Kidney (tissue), 22 donors: ENCODE measurements at places on chromosomes 16 and 17. TPM values are rescaled to one million over a fixed set of nuclear protein-coding genes. Genes with fewer than 3 reads are reported as not detected.

GRCh38 chr17:34437188-34437587 is 74.2 kb upstream of the CCL1 start:
- no peak for DNase-seq
- H3K4me3 ChIP-seq = no peak overlapping the region
- H3K36me3 ChIP-seq = no peaks in the 10 kb centered on the region
- no peak overlapping the region for H3K27ac ChIP-seq

GRCh38 chr17:34822007-34822739 is 139.1 kb downstream of the CCT6B start:
- H3K36me3 ChIP-seq = no peaks in the 10 kb centered on the region
- no peak overlapping the region for H3K4me3 ChIP-seq
- H3K4me1 ChIP-seq = no peaks in the 10 kb centered on the region
- DNase-seq = no peak

DNA sequence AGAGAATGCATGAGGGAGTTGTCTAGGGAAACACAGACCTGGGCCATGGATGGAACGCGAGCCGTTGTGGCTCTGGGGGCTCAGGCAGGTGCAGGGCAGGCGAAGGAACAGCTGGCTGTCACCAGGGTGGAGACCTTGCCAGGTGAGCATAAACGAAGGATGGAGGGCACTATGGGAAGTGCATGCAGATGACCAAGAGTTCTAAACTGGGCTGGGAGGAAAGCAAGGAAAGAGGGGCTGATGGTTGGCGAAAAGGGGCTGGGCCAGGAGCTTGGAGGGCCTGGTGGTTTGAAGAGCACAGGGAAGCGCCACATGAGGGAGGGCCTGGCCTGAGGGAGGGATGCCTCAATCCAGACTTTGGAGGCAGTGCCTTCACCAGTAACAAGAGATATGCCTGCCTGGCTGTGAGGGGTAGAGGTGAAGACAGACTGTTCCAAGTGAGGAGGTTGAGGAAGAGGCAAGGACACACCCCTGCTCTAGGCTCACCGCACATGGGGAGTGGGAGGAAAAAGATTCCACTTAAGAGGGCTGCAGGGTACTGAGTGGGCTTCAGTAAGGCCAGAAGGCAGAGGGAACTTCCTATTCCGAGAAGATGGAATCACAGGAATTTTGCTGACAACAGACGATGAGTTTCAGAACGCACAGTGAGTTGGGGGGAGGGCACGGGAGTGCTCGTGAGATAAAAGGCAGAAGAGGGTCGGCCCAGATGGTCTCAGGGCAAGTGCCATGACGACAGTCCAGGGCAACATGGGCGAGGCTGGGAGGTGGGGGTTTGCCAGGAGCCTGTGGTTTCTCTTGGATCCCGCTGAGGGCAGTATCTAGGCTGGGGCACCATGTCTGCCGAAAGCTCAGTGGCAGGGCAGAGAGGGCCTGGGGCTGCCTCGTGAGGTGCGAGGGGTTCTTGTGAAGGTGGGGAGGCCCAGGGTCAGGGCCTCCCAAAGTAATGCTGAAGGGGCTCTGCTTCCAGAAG is 20.6 kb downstream of the B9D1 start:
- DNase-seq = no peak
- H3K4me1 ChIP-seq = peaks cover 16% of the 10 kb centered on the region
- H3K27me3 ChIP-seq = no peaks in the 10 kb centered on the region
- H3K4me3 ChIP-seq = no peak overlapping the region
- no peaks in the 10 kb centered on the region for H3K36me3 ChIP-seq

SYNGR3 gene
- polyA plus RNA-seq = 4.6 TPM

DNA sequence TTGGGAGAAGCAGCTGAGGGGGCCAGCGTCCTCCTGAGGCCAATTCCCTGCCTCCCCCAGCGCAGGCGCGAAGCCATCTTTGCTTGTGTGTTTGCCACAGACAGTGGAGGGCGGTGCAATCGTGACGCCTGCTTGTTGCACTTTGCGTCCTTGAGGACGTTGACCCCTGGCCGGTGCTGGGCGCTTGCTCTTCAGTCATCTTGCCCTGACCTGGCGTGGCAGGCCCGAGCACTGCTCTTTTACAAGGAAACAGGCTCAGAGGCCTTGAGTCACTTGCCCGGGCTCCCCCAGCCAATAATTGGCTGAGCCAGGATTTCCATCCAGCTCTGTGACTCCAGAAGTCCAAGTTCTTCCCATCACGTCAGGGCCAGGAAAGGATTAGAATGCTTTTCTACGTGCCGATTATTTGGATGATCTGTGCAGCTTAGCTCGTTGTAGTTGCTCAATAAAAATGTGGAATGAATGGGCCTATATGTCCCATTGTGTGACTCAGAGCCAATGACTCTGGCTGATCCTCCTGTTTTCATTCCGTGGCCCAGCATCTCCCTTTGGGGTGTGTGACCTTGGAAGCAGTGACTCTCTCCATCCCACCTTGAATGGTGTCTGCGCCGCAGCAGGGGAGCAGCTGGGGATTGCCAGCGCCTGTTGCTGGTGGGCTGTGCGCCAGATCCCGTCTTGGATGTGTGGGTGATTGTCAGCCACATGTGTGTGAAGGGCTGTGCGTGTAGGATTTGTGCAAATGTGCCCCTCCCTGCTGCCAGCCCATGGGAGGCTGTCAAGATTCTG is 214.1 kb downstream of the SEC14L1 start:
- no peaks in the 10 kb centered on the region for H3K36me3 ChIP-seq
- H3K4me3 ChIP-seq = no peak overlapping the region
- H3K27me3 ChIP-seq = no peaks in the 10 kb centered on the region
- H3K27ac ChIP-seq = peak overlapping the region; percentile 42
- DNase-seq = peak; percentile 47

CCL16 gene
- polyA plus RNA-seq = not detected

LAT gene
- 8.3 TPM for polyA plus RNA-seq

DNA sequence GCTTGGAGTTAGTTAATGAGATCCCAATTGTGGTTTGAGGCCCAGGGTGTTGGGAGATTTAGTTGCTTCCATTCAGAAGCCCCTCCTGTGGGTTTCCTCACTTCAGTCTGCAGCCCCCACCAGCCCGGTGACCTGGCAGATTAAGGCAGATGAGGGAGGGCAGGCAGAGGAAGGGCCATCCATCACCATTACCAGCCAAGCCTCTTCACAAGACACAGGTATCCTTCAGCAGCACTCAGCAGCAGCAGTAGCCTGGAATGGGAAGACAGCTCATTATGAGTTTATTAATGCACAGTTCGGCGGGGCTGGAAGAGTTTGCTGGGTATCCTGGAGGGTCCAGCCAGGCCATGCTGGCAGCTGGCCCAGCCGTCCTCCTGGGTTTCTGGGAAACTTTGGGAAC is 90.0 kb upstream of the GPRC5B start:
- no peak overlapping the region for H3K27ac ChIP-seq
- no peak overlapping the region for H3K4me3 ChIP-seq
- no peak for DNase-seq
- H3K4me1 ChIP-seq = no peaks in the 10 kb centered on the region

GRCh38 chr17:4566785-4567184 is 6.4 kb upstream of the GGT6 start:
- H3K4me1 ChIP-seq = peaks cover 2% of the 10 kb centered on the region
- DNase-seq = peak; percentile 84
- no peak overlapping the region for H3K4me3 ChIP-seq
- no peaks in the 10 kb centered on the region for H3K27me3 ChIP-seq
- no peaks in the 10 kb centered on the region for H3K36me3 ChIP-seq
- H3K27ac ChIP-seq = no peak overlapping the region

DNA sequence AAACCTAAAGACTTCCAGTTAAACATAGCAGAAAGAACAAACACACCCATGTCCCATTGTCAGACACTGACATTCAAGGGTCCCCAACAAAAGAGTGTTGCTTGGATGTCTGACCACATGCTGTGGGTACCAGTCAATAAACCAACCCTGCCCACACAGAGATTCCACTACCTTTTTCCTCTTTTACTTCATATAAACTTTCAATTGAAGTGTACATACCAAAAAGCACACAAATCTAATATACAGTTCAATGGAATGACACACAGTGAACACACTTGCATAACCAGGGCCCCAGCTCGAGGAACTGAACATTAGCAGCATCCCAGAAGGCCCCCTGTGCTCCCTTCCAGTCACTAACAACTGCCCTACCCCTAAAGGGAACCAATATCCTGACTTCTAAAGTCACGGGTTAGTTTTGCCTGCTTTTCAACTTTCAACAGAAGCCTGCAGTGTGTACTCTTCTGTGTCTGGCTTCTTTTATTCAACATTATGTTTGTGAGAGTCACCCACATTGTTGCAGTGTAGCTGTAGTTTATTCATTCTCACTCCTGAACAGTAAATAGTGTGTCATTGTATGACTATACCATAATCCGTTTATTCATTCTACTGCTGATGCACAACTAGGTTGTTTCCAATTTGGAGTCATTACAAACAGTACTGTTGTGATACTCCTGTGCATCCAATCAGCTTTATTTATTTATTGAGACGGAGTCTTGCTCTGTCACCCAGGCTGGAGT is 18.0 kb downstream of the CFDP1 start:
- DNase-seq = no peak
- peaks cover 6% of the 10 kb centered on the region for H3K4me1 ChIP-seq
- H3K36me3 ChIP-seq = peaks cover 7% of the 10 kb centered on the region
- no peak overlapping the region for H3K27ac ChIP-seq
- H3K4me3 ChIP-seq = no peak overlapping the region

DNA sequence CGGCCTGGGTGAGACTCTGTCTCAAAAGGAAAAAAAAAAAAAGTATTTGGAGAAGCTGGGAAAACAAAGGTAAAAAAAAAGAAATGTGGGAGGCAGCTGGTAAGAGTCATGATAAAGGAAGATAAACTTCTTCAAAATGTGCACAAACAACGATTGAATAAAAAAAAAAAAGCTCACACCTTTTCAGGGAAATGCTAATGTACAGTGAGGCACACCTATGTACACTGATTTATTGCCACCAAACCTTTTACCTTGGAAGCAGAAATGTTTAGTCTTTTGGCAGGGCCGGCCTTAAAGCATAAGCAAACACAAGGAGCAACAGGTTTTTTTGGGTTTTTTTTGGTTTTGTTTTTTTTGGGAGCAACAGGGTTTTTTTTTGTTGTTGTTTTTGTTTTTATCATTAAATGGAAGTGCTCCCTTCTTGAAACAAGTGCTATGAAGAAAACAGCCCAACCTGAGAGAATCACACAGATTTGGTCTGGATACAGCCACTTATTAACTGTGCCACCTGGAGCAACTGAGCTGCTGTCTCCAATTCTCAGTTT is 29.8 kb upstream of the KCNJ2 start:
- no peaks in the 10 kb centered on the region for H3K27me3 ChIP-seq
- H3K36me3 ChIP-seq = no peaks in the 10 kb centered on the region
- no peak for DNase-seq
- H3K27ac ChIP-seq = no peak overlapping the region
- H3K4me1 ChIP-seq = peaks cover 11% of the 10 kb centered on the region

DNA sequence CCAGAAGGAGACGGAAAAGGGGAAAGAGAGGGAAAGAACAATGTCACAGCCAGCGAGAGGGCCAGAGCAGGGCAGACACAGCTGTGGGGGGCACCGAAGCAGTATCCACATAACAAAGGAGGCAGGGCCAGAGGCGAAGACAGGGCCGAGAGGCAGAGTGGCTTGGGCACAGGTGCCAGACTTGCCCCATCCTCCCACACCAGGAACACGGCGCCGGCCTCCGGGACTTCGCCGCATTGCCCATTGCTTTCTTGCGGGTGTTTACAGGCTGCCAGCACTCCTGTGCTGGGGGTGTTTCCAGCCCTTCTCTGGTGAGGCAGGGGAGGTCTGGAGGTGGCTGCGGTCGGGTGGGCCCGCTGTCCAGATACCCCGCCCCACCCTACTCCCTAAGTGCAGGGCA is 78.0 kb downstream of the ENGASE start:
- H3K27me3 ChIP-seq = no peaks in the 10 kb centered on the region
- no peak overlapping the region for H3K4me3 ChIP-seq
- H3K27ac ChIP-seq = no peak overlapping the region
- no peak for DNase-seq
- no peaks in the 10 kb centered on the region for H3K36me3 ChIP-seq

DNA sequence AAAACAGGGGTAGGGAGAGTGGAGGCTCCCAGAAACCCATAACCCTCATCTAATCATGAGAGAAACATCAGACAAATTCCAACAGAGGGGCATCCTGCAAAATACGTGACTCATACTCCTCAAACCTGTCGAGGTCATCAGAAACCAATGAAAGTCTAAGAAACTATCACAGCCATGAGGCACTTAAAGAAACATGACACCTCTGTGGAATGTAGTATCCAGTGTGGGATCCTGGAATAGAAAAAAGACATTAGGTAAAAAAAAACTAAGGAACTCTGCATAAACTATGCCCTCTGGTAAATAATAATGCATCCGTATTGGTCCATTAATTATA is 16.4 kb downstream of the CDH5 start:
- DNase-seq = no peak
- H3K36me3 ChIP-seq = no peaks in the 10 kb centered on the region

- H3K27me3 ChIP-seq = no peaks in the 10 kb centered on the region
- H3K4me3 ChIP-seq = no peak overlapping the region
Measured at GRCh38 chr16:84584678-84585077, 33.2 kb downstream of the COTL1 start.

- H3K4me3 ChIP-seq = no peak overlapping the region
- no peaks in the 10 kb centered on the region for H3K27me3 ChIP-seq
- no peaks in the 10 kb centered on the region for H3K36me3 ChIP-seq
Measured at GRCh38 chr16:72400257-72401083, 228.5 kb upstream of the PMFBP1 start.

DNA sequence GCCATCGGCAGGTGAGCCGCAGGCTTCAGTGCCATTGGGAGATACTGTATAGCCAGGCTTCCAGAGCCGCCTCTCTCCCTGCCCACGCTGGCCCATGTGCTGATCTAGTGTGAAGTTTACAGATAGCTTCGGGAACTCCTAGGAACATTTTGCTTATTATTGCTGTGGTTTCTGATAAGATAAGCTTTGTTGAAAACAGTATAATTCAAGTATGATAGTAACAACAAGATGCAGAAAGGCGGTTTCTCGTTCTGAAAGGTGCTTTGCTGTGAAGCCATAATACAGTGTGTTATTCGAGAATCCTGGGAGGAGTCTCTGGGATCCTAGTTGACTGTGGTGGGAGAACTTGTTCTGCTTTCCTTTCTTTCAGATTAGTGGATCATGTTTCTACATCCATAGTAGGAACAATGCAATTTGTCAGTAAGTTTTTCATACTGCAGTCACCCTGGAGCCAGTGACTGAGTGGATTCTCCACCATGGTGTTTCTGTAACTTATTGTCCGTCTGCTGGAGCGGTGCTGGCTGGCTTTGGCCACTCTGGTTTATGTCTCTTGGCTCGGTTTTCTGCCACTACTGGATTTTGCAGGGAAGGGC is 31.5 kb downstream of the RAB11FIP3 start:
- no peak for DNase-seq
- peak overlapping the region; percentile 95 for H3K27ac ChIP-seq
- H3K4me3 ChIP-seq = no peak overlapping the region
- H3K4me1 ChIP-seq = peaks cover 20% of the 10 kb centered on the region
- no peaks in the 10 kb centered on the region for H3K27me3 ChIP-seq

NOTUM gene
- polyA plus RNA-seq = not detected

- H3K27me3 ChIP-seq = no peaks in the 10 kb centered on the region
- H3K36me3 ChIP-seq = no peaks in the 10 kb centered on the region
- H3K4me3 ChIP-seq = no peak overlapping the region
- H3K4me1 ChIP-seq = no peaks in the 10 kb centered on the region
- DNase-seq = no peak
- no peak overlapping the region for H3K27ac ChIP-seq
Measured at GRCh38 chr17:56099649-56100048, 53.6 kb upstream of the ANKFN1 start.

FBXO39 gene
- not detected for polyA plus RNA-seq

PRSS33 gene
- not detected for polyA plus RNA-seq
